ENCODE measurements at places on chromosomes 11 and 22. TPM values are rescaled to one million over a fixed set of nuclear protein-coding genes. Genes with fewer than 3 reads are reported as not detected.

IGSF9B gene
- 0.29 TPM for total RNA-seq

MYO18B gene
- total RNA-seq = not detected

AQP11 gene
- 0.19 TPM for total RNA-seq

IRAG1 gene
- 0.33 TPM for total RNA-seq

UPK3A gene
- not detected for total RNA-seq

GGT1 gene
- total RNA-seq = 2.3 TPM

FGF19 gene
- total RNA-seq = not detected

GDPD4 gene
- not detected for total RNA-seq

CDC42EP1 gene
- 42.1 TPM for total RNA-seq

FJX1 gene
- 39.5 TPM for total RNA-seq

Measured in vein endothelial cell (primary cell).